Activated T-helper 1 cell treated with anti-CD3 and anti-CD28 coated beads, Interleukin-2, amount 50 U/mL, for 16 hours (primary cell): ENCODE measurements at places on chromosomes 4 and X.

- no peak for DNase-seq
These were observed 115.0 kb downstream of the TRIML1 start for GRCh38 chr4:188254211-188254610.

DNA sequence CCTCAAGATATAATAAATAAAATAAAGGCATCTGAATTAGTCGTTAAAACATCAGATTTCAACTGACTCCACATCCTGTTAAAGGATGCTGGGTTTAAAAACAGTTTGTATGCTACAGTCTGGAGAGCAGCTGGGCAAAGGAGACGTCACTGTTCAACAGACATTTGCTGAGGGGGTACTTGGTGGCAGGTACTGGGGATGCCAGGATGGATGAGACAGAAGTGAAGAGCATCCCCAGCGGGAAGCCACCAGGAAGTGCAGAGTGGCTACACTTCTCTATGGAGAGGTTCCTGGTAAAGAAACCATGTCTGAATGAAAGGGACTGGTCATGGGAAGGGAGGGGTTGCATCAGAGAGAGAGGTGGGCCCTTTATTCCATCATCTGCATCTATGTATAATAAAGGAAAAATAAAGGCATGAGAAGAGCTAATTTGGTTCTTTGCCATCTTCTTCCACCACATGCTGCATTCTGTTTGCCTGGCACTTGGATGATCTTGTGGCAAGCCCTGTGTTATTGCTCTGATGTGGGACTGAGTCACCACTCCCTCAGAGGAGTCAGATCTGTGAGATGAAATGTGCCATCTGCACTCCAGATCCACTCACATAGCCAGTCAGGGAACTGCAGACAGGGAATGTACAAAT lies 145.0 kb downstream of the SOWAHB start:
- no peak for DNase-seq

GRCh38 chr4:8114456-8115202 lies 44.0 kb downstream of the ABLIM2 start:
- DNase-seq, result no peak

DNA sequence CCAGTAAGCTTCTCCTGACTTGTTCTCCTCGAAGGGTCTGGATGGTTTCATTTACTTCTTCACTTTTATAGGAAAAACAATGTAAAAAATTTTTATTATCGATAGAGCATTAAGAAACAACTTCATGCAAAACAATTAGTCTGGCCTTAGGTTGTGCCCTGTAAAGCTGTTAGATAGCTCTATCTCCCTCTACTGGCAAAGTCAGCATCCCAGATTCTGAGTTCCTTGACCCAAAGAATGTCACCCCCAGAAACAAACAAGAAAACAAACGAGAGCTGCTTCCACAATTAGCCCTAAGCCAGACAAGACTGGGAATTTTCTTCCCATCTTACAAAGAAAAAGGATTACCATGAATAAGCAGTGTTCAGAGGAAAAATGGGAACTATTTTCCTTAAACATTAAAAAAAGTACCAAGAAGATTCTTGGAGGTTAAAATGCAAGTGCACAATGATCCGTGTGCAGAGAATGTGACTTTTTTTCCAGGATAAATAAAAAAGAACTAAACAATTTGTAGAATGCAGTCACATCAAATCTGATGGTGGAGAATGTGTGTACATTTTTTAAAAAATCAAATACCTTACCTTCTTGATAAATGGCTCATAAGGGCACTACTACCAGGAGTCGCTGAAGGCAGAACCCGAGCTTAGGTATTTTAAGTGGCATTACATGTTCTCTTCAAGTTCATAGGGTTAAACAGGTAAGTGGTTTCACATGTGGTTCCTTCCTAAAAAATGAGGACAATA lies 293.2 kb downstream of the FBXO8 start:
- DNase-seq, result no peak

DNA sequence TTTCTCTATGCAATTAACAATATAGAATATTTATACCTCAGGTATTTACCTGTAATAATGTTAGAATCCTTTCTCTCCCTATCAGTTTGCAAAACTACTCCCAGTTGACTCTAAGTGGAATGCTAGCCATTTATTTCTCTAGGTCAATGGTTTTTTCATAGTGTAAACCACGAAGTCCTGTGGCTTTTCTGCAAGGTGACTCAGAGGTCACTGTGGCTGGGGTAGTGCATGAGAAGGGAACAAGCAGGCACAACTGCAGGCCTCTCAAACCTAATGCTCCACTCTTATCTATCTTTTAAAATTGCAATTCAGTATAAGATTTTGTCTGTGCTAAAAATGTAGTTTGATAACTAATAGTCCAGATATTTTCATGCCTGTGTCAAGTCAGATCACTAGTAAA lies 159.4 kb downstream of the ANTXR2 start:
- no peak for DNase-seq

DNA sequence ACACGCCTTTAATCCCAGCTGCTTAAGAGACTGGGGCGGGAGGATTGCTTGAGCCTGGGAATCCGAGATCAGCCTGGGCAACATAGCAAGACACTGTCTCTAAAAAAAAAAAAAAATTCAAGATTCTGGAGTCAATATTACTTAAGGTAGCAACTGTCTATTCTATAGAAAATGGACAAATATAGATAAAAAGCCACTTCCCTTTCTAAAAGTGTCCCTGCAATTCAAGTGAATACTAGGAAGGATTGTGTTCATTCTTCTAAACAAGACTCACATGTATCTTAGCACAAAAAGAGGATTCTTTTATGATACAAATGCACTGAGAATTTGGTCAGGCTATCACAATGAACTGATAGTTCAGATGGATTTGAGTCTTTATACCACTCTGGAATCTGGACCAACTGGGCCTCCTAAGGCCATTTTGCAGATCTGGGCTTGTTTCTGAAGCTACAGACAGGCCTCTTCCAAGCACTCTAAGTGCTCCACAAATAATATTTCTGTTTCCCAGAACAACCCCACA lies 7.0 kb downstream of the PKD2 start:
- DNase-seq, result no peak

- DNase-seq, result peak; percentile 67
These were observed at the start of gene PGRMC1 for GRCh38 chrX:119235872-119236622. Gene PGRMC1, plus strand, starts transcription at chrX:119236285. Its CDS starts 79 bp downstream, at chrX:119236364.

GRCh38 chr4:91590260-91590659 lies 713.5 kb upstream of the GRID2 start:
- DNase-seq, result no peak

GRCh38 chrX:76520273-76521054 lies 93.0 kb downstream of the MAGEE1 start:
- DNase-seq, result no peak

GRCh38 chr4:10973686-10974085 lies 289.1 kb upstream of the CLNK start:
- DNase-seq, result no peak
